Sciatic nerve (tissue), 2 donors: ENCODE measurements at places on chromosomes 3 and 15. TPM values are rescaled to one million over a fixed set of nuclear protein-coding genes. Genes with fewer than 3 reads are reported as not detected.

Gene GOLGA6B
- total RNA-seq: not detected

Gene SEMA6D
- 42.8 TPM for total RNA-seq

Gene GATA2
- 23.5 TPM for total RNA-seq

DNA sequence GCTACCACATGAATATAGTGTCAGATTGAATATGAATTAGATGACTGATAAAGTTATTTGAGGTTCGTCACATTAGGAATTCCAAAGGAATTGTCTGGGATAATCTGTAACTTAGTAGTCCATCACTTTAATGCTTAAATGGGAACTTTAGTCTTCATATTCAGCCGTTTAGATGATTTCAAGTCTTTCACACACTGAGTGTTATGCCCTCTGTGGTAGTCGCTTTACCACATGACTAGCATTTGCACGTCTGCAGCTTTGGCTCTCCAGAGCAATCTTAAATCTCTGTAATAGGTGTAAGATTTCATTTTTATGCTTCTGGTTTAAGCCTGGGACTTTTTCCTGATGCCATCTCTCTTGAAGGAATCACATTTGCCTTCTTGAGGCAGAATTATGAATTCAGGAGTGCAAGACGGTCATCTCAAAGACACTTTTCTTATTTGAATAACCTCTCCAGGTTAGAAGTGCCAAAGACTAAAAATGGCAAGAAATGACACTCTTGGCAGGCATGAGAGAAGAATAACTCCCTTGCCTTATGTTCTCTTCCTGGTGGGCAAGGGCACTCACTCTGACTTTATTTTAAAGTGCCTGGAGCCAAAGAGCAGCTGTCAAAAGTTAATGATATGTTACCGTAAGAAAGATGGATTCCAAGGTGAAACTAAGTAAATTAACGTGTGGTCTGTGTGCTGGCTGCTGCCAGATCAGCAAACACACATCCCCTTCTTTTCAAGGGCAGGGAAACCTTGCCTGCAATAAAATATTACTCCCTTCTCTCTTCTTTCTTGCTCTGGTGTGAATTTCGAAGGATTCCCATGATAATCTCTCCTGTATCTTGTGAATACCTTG lies 153.3 kb downstream of the B3GALNT1 start:
- no peak for DNase-seq

DNA sequence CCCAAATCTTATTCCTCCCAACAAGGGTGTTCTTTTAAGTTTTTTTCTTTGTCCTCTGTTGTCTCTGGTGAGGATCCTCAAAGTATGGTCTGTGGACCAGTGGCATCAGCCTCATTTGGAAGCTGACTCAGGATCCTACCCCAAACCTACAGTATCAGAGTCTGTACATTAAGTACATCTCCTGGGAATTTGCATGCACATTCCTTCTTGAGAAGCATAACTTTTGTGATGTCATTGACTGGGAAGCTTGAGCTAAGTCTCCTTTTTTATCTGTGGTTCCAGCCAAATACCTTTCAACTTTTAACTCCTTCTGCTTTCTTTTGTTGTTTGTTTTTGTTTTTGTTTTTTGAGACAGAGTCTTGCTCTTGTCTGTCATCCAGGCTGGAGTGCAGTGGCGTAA lies 40.5 kb downstream of the ARMC8 start:
- DNase-seq: no peak

DNA sequence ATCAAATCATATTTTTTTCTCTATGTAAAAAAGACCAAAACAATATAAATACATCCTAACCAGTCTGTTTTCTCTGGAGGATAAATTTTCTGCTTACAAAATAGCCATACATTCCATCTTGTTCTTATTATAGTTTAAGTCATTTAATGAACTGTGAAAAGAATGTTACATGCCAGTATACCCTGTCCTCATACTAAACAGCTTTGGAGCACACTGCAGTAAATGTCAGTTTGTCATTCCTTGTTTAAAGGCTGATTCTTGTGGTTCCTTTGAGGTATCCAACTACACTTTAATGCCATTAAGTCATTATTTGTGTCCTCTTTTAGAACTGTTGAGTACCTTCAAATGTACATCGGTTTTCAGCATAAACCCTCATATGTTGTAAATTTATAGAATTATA lies 52.7 kb upstream of the DCBLD2 start:
- DNase-seq: no peak

GRCh38 chr15:36401586-36401966 lies 177.8 kb upstream of the CDIN1 start:
- DNase-seq: no peak

DNA sequence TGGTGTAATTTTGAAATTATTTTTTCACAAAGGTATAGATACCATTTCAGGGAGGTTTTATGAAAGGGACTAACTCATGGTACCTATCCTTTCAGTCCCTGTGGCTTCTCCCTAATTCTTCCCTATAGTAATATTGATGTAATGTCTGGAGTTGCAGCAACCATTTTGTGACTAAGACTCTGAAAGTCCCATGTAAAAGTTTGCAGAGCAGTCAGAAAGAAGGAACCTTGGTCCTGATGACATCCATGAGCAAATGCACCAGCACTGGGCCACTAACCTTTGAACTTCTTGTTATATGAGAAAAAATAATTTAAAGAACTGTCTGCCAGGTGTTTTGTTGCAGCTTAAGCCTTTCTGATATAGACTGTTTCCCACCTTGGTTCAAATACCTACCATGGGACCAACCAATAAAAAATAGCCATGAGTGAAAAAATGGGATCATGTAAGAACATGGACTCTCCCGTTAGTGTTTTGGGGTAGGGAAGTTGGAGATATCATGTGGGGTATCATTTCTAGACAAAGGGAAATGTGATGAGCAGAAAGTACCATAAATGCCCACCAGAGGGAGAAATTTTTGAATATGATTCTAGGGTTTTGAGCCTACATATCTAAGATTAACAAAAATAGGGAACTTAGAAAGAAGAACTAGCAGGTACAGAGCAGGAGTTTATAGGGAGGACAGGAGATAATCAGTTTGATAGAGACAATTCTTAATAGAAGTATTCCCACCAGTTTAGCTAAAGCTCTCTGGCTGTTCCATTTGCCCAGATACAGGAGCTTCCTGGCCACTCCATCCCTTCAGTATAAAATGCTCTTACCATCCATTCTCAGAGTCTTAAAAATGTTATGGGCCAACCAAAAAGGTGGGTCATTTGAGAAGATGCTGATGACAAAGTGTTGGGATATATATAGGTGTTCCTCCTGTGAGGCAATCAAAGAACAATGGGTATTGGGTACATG lies 3.4 kb upstream of the CPOX start:
- DNase-seq: no peak

DNA sequence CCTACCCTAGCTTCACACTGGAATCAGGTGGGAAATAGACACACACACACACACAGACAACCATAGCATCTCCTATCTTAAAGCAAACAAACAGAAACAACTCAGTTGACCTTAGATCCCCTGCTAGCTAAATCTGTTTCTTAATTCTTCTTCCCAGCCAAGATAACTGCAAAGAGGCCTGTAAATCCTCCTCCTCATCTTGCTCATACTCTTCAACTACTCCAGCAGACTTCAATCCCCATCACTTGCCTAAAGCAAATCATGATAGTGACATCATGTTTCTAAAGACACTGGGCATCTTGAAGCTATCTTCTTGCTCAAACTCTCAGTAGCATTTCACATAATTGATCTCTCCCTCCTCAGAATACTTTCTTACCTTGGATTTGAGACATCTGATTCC lies 303.0 kb downstream of the RBMS3 start:
- DNase-seq: no peak

- no peak for DNase-seq
These were observed 7.0 kb downstream of the HDGFL3 start for GRCh38 chr15:83200589-83200988.

DNA sequence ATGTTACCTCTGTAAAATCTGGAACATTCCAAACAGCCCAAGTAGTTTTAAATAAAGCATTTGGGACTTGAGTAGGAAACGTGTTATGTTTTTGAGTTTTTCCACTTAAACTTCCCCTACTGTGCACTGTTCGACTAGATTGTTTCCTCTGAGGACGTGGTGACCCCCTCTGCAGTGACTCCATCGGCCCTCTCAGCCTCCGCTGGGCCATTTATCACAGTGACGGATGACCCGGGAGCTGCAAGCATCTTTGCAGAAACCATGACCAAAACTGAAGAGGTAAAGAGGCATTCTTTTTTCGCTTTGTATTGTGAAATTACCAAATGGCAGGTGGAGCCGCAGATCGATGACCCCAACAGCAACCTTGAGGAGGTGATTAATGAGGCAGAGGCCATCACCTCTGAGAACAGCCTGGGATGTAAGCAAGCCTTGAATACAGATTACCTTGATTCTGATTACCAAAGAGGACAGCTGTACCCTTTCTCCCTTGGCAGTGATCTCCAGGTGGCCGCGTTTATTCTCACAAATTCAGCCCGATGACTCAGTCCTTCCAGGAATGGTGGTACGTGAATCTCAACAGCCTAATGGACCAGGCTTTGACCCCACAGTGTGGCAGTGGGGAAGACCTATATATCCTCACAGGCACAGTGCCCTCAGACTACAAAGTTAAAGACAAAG lies 79.1 kb upstream of the FAN1 start:
- DNase-seq: no peak

GRCh38 chr15:97115761-97116070 lies 785.2 kb downstream of the NR2F2 start:
- DNase-seq: no peak

- no peak for DNase-seq
These were observed 55.3 kb downstream of the TRAT1 start for GRCh38 chr3:108877901-108878300.

GRCh38 chr3:181354140-181354539 lies 357.6 kb upstream of the SOX2 start:
- no peak for DNase-seq

GRCh38 chr15:53102483-53102882 lies 312.3 kb upstream of the ONECUT1 start:
- DNase-seq: no peak

DNA sequence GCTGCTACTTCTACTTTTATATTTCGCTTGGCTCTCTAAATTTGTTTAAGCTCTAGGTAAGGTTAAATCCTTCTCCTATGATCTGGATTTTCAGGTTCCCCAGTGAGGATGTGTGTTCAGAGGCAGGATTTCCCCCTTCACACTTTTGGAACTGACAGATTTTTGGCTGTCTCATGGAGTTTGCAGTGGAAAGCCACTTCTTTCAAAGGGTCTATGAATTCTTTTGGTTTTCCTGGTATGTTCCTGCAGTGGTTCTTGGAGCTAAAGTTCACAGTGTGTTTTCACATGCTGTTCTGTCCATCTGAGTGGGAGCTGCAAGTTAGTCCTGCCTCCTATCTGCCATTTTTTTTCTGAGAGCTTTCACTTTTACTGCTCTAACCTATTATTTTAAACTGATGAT lies 21.6 kb upstream of the TIGIT start:
- DNase-seq: no peak
